Central memory CD8-positive, alpha-beta T cell (primary cell): ENCODE measurements at places on chromosomes 11 and 22.

DNA sequence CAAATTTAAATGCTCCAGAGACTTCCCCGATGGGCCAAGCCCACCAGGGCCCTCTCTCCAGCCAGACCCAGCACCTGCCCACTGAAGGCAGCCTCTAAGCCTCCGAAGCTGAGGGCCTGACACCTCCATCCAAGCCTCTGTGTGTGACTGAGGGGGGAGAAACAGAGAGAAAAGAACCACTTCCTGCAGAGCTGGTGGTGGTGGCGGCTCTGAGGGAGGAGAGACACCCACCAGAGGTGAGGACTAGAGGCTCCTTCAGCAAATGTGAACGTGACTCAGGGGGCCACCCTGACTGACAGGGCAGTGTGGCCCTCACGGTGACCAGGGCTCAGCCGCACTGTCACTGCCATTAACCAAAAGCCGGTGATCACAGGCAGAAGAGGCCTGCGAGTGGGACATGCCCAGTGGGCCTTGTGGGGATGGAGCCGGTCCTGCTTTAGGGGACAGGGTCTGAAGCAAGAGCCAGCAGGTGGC lies 31.0 kb upstream of the CD5 start:
- peak; percentile 67 for DNase-seq

DNA sequence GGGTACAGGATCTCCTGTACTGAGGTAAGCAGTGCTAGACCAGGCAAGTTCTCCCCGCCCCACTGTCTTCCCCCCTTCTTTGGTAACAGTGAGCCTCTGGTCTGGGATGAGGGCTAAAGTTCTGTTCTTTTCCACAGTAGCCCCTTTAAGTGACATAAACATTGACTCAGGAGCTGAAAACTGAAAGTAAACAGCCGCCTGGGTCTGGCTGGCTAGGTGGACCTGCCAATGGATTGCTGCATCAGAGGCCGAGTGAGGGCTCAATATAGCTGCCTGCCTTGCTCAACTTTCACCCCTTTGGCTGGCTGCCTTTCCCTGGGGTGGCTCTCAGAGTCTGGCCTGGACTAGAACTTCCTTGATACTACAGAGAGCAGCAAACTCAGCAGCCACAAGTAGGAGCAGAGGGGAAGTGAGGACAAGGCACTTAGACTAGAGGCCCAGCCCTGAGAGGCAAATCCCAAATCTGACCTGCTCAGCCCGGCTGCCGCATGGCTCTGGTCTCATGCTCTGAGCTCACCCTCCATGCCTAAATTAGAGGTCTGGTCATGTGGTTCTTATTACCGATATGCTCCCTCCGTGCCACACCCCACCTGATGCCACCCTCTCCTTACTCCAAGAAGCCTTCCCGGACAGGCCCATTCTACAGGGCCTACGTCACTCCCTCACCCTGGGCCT lies 9.6 kb upstream of the UCP3 start:
- DNase-seq, result no peak

GRCh38 chr22:46588279-46589140 lies 31.7 kb upstream of the GRAMD4 start:
- DNase-seq, result no peak

DNA sequence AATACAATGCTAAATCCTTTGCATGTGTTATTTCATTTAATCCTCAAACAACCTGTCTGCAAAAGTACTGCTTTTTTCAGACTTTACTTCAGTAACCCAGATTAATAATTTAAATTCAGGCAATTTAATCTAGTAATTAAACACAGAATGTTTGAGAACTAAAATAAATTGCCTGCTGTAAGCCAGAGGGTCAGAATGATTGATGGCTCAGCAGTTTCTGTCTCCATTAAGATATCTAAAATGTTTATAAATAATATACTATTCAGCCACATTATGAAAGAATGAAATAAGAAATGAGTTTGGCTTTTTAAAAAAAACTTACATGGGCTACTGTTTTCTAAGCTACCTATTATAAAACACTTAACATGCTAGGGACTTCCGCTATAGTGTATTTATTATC lies 846.0 kb downstream of the FAM181B start:
- no peak for DNase-seq

DNA sequence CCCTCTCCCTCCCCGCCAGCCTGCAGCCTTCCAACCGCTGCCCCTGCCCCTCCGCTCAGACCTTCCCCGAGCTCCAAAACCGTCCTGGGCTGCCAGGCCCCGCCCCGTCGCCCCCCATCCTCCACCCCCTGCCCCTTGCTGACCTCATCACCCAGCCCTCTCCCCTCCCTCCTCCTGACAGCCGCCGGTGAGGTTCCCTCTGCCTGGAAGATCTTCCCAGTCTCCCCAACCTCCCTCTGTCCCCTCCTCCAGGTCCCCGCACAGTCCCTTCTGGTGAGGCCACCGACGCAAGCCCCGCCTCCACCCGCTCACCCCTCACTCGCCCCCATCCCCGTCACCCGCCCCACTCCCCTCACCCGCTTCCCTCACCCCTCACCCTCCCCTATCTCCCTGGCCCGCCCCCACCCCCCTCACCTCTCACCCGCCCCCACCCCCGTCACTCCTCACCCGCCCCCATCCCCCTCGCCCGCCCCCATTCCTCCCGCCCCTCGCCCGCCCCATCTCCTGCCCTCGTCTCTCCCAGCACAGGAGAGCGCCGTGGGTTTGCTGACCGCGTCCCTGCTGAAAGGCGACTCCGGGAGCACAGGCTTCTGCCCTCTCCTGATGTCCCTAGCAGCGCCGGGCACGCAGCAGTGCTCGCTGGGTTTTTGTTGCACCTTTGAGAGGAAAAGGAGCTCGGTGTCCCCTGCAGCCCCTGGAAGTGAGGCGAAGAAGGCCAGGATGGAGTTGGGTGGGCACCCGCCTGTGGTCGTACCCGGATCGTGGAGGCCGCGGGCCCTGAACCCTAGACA lies 16.4 kb upstream of the UPK3A start:
- no peak for DNase-seq

DNA sequence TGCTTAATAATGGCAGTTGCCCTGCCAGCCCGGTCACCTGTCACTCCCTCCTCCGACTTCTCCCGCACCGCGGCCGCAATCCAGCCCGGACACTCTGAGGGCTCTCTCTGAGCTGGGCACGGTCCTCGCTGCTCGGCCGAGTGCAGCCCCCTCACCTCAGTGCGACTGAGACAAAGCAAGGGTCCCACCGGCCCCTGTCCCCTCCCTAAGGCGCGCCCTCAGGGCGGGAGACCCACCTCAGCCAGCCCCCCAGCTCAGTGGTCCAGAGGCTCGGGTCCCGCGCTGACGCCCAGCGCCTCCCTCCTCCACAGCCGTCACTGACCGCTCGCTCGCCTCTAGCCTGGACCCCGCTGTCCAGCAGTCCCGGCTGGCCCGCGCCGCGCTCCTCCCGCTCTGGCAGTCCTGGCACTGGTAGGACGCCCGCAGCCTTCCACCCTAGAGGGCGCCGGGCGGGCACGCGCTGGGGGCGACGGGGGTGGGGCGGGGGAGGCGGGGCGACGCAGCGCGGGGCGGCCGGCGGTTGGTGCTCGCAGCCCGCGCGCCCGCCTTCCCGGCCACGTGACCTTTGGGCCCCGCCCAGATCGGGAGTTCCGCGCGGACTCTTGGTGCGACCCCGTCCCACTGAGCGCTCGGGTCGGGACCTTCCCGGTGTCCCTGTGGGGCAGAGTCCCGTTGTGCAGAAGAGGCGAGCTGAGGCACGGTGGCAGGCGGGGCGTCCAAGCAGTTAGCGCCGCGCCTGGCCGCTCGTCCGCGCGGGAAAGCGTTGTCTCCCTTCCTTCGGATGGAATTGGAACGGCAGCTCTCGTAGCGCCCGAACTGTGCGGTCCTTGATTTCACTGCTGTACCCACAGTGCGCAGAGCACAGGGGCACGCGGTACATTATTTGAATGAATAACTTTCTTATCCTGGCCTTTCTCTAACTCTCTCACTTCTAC lies 7.8 kb upstream of the L3MBTL2 start:
- peak; percentile 63 for DNase-seq

- DNase-seq, result no peak
Measured at GRCh38 chr11:128834157-128834556, 32.9 kb downstream of the KCNJ1 start.

DNA sequence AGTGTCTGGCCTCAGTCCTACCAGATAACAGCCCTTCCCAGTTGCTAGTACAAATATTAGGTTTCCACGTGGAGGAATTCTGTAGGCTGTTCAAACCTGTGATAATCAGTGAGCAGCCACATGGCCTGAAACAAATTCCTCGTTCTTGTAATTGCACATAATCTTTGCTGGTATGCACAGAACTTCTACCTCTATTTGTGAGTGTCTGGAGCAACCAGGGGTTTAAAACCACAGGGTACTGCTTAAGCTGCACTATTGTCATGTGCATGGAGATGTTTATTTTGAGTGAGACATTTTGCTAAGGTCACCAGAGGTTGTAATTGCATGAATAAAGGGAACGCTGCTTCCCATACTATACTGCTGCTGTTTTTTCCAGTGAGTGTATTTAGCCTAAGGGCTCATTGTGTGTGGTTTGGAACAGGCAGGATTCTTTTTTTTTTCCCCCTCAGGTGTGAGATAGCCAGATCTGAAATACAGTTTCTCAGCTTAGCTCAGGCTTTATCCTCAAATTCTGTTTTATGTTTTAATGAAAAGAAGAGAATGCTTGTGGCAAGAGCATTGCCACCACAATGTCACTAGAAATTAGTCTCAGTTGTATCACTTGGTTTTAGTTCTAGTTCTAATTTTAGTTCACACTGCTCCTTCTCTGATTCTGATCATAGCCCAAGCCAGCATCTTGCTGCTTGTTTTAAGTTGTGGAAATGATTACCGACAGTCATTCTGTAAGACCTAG lies 60.5 kb downstream of the CYB5R2 start:
- DNase-seq, result no peak

GRCh38 chr22:35615156-35615555 lies 2.0 kb downstream of the MB start:
- no peak for DNase-seq

DNA sequence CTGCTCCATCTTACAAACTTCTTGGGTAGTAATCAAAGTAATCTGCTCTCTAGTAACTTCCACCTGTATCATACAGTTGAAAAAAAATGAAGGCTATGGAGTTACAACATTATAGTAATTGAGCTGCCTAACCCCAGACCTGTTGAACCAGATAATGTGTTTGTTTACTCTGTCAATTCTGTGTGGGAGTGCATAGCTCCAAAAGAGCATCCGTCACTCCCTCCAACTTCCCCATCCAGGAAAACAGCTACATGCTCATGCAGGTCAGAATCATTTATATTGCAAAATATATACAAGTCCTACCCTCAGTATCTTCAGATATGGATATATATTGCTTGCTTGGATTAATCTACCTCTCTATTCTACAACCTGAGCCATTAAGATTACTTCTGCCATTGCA lies 244.0 kb upstream of the ANO5 start:
- DNase-seq, result no peak

- no peak for DNase-seq
Measured at GRCh38 chr11:101482556-101483124, 101.2 kb downstream of the TRPC6 start.

GRCh38 chr11:130420478-130421198 lies 7.8 kb downstream of the ADAMTS8 start:
- DNase-seq, result no peak

GRCh38 chr11:20112291-20113148 lies 47.8 kb downstream of the DBX1 start:
- DNase-seq, result no peak

DNA sequence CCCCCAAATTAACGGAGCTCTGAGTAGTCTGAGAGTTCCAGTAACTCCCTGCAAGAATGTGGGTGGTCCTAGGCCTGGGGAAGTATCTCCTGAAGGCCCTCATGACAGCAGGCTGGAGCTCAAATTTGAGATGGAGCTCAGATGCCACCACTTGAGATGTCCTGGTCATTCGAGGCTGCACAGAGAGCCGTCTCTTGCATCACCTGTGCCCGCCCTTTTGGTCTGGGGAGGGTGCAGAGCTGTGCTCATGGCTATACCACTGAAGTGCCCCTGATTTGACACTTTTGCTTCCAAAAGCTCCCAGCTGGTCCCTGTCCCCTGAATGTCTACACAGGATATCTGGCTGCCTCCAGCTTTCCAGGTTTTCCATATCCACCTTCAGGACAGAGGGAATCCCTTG lies 214.0 kb upstream of the B3GAT1 start:
- no peak for DNase-seq

- no peak for DNase-seq
Measured at GRCh38 chr11:19380375-19380774, 139.6 kb upstream of the E2F8 start.

DNA sequence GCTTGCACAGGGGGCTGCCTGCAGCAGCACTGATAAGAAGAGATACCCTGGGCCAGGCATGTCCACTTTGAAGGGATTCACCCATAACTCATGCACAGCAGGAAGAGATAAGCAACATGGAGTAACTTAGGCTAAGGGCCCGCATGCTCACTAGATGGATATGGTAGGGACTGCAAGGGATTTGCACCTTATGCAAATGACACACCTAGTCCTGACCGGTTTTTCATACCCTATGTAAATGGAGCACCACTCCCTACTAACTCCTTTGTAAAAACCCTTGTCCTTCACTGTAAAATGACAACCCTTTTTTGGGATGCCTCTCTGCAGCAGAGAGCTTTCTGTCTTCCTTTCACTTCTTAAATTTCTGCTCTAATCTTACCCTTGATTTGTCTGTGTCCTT lies 658.9 kb upstream of the CCDC179 start:
- DNase-seq, result no peak

DNA sequence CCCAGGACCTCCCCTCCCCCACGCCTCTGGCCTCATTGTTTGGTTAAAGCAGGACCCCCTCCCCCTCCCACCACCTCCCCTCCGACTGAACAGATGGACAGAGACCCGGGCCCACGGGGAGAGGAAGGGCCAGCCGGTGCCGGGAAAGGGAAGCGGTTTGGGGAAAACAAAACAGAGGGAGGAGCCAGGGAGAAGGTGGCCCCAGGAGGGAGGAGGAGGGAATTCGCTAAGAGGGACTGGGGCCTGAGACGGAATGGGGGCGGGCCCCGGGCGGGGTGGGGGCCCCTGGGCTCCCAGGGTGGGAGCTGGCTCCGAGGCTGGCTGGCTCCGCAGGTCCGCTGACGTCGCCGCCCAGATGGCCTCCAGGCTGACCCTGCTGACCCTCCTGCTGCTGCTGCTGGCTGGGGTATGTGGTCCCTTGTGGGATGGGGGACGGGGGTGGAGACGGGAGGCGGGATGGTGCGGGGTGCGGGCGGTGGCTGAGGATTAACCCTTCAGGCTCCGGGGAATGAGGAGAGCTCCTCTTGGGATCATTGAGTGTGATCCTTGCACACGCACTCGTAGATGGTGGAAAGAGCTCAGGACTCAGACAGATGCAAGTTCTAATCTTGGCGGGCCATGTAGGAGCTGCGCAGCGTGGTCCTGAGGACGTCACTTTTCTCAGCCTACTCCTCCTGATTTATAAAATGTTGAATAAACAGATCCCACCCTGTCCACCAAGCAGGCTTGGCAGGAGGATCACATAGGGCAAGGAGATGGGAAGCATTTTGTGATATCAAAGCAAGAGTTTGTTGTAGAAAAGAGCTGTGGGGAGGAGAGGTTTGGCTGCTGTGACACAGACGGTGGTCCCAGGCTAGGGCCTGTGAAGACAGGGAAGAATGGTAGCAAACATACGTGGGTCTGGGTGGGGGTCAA lies 688 bp downstream of the SERPING1 start:
- no peak for DNase-seq

GRCh38 chr11:69704508-69705253 lies 859 bp upstream of the FGF19 start:
- no peak for DNase-seq
